ENCODE measurements at places on chromosomes 3 and 15.

- DNase-seq: no peak
These were observed 8.3 kb downstream of the MUC4 start for GRCh38 chr3:195803289-195803908.

DNA sequence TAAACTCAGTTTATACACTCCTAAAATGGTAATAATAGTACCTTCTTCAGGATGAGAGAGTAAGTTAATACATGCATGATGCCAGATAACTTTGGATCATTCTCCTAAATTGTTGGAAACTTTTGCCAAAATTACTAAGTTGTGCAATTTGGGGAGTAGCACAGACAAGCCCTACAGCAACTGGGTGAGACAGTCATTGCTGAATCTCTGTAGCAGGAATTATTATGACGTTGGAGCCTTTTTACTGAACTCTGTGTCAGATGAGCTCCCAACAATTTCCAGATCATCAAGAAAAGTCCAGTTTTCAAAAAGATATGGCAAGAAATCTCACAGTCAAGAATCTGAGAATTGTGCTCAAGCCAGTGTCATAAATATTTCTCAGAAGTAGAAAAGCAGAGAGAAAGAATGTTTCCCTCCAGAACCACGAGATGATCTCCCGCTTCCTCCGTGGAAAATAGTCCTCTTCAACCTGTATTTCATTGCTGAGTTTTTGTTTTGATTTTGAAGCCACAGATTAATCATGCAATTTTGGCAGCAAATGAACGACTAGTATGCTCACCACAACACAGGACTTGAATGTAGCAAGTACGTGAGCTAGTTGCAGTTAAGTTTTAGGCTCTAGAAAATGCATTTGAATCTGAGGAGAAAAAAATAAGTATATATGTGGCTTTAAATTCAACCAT lies 485.4 kb downstream of the CNTN6 start:
- no peak for DNase-seq

DNA sequence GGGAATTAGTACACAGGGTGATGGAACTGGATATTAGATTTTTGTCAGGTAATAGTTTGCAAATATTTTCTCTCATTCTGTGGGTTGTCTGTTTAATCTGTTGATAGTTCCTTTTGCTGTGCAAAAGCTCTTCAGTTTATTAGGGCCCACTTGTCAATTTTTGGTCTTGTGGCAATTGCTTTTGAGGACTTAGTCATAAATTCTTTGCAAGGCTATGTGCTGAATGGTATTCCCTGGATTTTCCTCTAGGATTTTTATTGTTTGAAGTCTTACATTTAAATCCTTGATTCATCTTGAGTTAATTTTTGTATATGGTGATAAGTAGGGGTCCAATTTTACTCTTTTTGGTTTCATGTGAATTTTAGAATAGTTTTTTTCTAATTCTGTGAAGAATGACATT lies 111.3 kb downstream of the ARRDC4 start:
- no peak for DNase-seq

- DNase-seq: no peak
These were observed 9.1 kb downstream of the GK5 start for GRCh38 chr3:142216321-142216720.

DNA sequence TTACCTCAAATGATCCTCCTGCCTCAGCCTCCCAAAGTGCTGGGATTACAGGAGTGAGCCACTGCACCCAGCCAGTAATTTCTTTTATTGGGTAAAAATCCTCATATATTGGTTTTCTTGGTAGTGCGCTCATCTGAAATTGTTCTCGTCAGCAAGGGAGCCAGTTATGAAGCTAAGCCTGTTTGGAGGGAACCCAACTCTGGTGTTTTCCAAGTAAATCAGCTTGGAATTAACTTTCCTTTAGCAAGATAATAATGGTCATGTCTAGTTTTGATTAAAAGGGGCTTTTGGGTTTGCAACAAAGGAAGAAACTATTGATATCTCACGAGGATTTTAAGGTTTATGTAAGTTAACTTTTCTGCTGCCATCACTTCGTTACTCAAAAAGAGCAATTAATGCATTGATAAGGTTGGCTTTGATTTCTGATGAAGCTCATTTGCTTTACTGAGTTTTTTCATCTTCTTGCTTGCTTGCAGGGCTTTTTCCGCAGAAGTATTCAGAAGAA lies 72.7 kb downstream of the RARB start:
- no peak for DNase-seq

GRCh38 chr3:185423178-185423577 lies 60.2 kb downstream of the MAP3K13 start:
- DNase-seq: no peak

GRCh38 chr3:58117561-58118181 lies 93.1 kb downstream of the DNASE1L3 start:
- no peak for DNase-seq

GRCh38 chr15:50758712-50759205 lies 6.7 kb downstream of the SPPL2A start:
- DNase-seq: no peak

GRCh38 chr3:192817506-192817905 lies 90.2 kb upstream of the FGF12 start:
- no peak for DNase-seq

DNA sequence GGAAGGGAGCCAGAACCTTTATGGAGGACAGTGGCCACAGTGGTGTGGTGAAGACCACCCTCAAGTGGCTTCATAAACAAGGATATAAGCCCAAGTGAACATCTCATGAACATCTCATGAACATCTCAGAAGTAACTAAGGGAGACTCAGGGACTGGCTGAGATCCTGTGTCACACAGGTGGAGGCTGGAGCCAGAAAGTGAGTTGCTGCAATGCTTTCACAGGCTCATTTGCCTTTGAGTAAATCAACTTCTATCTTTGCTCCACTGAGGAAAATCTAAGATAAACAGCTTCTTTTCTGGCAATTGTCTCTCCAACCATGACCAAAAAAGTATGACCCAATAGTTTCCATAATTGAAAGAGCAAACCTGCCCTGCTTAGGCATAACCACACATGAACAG lies 152.9 kb downstream of the CADPS start:
- no peak for DNase-seq

- DNase-seq: no peak
These were observed 795 bp downstream of the LAMB2 start for GRCh38 chr3:49132073-49132436.

- no peak for DNase-seq
These were observed 31.5 kb downstream of the TMEM108 start for GRCh38 chr3:133069556-133070286.

GRCh38 chr3:42148982-42149432 lies 57.9 kb downstream of the TRAK1 start:
- DNase-seq: no peak

DNA sequence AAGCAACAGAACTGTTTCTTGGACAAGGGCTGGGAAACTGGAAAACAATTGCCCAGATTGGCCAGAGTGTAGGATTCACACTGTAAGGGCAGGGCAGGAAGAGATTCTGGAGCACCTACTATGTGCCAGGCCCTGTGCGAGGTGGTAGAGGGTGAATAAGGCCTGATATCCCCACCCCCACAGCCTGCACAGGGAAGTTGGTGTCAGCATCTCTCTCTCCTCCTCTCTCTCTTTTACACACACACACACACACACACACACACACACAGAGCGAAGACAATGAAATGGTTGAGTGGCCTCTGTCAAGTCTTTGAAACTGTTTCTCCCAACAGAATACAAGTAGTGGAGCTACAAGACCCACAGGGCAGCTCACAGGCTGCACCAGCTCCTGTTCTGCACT lies 47.1 kb upstream of the SLCO2A1 start:
- DNase-seq: no peak

DNA sequence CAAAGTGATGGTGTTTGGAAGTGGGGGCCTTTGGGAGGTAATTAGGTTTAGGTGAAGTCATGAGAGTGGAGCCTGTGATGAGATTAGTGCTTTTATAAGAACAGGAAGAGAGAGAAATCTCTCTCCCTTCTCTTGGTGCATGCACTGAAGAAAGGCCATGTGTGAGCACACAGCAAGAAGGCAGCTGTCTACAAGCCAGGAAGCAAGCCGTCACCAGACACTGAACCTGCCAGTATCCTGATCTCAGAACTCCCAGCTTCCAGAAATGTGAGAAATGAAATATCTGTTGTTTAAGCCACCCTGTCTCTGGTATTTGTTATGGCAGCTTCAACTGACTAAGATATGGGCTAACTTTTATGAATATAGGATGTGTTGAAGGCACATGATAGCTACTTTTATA lies 72.6 kb downstream of the REC114 start:
- DNase-seq: no peak

Data from activated T-cell treated with anti-CD3 and anti-CD28 coated beads for 24 hours (primary cell).